NAMALWA (cell line): ENCODE measurements at places on chromosomes 5 and 9.

DNA sequence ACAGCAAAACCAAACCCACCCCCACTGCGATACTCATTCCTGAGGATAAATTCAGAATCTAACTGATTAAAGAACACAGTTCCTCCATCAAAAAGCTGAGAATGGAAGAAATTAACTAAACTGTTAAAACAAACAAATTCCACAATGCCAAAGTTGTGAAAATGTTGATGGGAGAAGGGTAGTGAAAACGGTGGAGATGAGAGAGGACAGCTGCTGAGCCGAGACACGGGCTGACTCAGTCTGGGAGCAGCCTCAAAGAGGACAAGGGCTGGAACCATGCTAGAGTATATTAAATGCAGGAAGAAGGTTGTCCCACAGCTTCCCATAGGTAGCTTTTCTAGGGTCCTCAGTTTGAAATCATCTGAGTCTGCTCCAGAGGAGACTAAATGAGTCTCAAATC lies 14.3 kb downstream of the ADAMTS12 start:
- no peak for DNase-seq

- DNase-seq: no peak
These were observed 83.1 kb downstream of the JMY start for GRCh38 chr5:79318935-79319614.

- no peak for DNase-seq
These were observed 24.2 kb upstream of the CFAP157 start for GRCh38 chr9:127682351-127683136.

DNA sequence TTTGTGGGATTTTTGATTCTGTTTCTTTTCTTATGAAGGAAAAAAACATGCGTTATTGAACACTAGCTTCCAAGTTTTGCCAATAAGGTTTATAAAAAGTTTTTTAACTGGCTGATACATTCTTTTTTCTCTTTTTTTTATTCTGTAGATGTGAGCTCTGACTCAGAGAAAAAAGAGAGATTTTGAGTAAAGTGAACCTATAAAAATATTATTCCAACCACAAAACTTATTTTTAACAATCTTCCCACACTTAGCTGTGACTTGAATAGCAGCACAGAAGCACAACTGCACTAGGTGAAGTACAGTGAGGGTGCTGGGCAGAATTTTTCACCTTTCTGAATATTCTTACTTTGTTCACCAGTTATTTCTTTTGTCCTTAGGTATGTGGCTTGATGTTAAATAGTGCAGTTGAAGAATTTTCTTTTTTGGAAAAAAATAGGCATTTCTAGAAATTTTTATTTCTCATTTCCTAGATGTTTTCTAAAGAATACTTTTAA lies 41.6 kb downstream of the CHSY3 start:
- DNase-seq: no peak

GRCh38 chr9:111630182-111630963 lies 761 bp upstream of the DNAJC25 start:
- no peak for DNase-seq

- DNase-seq: no peak
These were observed 18.1 kb upstream of the ARRDC3 start for GRCh38 chr5:91401175-91401574.

GRCh38 chr5:140633021-140633471 lies at the start of gene CD14:
TSS of gene CD14 (minus strand) at chr5:140633175. CDS start at chr5:140633071, 104 bp downstream.
- DNase-seq: no peak
